ENCODE measurements at places on chromosomes 7 and 10. TPM values are rescaled to one million over a fixed set of nuclear protein-coding genes. Genes with fewer than 3 reads are reported as not detected.

Gene IL6
- not detected for polyA plus RNA-seq

Gene ANKRD30A
- polyA plus RNA-seq, result not detected

Gene TACC2
- 40.9 TPM for polyA plus RNA-seq

GRCh38 chr7:151420144-151420543 is 10.3 kb upstream of the WDR86 start:
- DNase-seq, result no peak

GRCh38 chr7:69256634-69257081 is 341.6 kb upstream of the AUTS2 start:
- no peak for DNase-seq

Data from right renal pelvis (tissue), 4 donors.